ENCODE measurements at places on chromosomes 5 and 9.

DNA sequence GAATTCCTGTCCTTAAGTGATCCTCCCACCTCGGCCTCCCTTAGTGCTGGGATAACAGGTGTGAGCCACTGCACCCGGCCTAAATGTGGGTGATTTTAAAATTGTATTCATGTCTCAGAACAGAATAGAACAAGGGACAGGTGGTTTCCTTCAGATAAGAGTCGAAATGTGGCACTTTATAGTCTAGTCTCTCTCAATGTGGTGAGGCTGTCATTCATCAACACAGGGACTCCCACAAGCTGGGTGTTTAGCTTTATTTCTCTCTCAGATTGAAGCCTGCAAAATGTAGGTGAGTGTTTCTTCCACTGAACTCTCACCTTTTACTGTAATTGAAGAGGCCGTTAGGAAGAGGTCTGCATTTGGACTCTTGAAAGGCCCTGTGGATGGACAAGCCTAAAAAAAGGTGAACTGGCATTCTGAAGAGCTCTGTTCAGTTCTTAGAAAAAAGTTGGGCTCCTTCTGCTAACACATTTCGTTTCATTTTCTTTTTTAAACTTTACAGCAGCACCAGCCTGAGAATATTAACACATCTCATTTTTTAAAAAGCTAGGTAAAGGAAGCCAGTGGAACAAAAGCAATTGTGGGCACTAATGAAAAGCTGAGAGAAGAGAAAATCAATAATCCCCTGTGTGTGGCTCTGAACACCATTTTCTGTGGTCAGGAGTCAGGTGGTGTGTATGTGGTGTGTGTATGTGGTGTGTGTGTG, 126.2 kb upstream of the SLC28A3 start:
- DNase-seq, result no peak

GRCh38 chr5:173291722-173292658, 36.2 kb downstream of the STC2 start:
- no peak for DNase-seq

DNA sequence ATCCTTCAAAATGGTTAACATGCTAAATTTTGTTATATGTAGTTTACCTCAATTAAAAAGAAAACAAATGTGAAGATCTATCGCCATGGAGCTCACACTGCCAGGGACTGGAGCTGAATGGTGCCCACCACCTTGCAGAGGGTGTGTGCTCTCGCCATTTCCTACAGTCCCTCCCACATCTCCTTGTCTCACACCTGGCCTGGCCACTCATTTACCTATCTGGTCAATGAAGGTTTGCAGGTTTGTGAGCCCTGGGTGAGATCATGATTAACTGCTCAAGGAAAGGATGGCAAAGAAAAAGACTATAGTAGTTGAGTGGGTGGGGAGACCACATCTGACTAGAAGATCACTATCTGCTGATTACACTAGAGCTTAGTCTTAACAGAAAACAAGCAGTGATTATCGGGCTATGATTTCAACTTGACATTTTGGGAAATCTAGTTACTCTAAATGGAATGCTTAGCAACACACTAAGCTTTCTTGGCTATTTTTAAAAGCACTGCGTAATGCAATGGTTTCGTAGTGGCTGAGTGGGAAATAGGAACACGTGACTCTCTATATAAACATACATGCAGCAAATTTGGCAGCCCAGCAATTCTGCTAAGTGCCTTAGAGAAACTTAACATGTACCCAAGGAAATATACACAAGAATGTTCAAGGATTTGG, 27.3 kb downstream of the PUM3 start:
- DNase-seq, result no peak

GRCh38 chr9:21779397-21779796, 23.0 kb upstream of the MTAP start:
- no peak for DNase-seq

DNA sequence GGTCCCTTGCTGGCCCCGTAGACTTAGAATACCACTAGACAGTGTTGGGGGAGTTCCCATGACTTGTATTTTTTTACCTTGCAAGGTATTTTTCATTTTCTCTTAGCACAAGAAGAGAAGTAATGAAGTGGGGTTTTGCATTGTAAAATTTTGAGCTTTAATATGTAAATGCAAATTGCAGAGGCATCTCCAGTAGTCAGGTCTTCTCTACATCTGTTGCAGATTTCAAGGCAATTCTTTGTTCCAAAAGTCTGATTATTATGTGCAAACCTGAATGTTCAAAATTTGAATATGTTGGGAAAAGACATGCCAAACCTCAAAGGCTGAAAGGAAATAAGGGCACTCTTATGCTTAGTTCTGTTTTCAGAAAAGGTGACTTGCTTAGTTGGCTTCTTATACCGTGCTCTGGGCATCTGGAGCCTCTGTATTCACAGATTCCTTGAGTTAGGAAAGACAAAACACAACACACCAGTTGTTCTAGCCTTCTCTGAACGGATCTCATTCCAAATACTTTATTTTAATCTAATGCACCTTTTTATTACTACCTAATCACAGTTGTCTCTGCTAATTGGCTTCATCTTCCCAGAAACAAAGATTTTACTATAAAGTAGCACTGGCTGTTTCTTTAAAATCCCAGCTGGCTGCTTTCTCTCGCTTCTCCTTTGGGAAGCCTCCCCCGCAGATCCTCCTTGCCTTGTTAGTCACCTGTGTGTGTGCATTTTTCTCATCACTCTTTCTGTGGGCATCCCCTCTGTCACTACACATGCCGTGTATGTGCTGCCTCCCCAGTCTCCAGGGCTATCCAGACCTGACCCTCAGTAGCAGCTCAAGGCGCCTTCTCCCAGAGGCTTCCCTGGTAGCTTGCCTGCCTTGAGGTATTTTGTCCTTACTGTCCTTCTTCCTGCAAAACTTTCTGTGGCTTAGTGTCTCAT, 138.2 kb downstream of the TLE4 start:
- no peak for DNase-seq

GRCh38 chr9:121529237-121529987, 29.8 kb upstream of the GGTA1 start:
- no peak for DNase-seq

DNA sequence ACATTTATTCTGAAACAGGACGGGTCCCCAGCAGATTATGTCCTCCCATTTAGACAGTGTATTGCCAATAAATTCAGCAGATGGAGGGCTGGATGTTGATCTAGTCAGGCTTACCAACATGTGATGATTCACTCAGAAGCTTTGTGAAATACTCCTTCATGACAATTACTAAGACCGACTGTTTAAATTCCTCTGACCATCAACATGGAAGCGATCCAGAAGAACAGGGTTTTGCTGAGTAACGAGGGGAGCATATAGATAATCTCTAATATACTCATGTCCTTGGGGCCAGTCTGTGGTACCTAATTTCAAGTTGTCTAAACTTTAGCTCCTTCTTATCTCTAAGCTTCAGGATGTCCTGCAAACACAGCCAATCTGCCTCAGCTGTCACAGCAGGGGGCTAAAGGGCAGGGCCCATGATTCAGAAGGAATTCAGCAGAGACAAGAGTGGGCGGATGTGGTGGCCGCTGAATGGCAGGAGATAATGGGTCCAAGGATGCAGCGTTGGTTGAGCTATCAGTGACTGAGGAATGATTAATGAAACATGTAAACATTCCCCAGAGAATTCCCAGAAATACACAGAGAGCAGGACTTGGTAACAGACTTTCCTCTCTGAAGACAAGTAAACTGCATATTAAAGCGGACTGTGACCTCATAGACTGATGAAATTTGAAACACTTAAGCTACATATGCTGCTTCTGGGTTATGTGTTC, 109.4 kb downstream of the ANKRD55 start:
- DNase-seq, result no peak

GRCh38 chr9:83456226-83456625, 82.0 kb downstream of the FRMD3 start:
- no peak for DNase-seq

DNA sequence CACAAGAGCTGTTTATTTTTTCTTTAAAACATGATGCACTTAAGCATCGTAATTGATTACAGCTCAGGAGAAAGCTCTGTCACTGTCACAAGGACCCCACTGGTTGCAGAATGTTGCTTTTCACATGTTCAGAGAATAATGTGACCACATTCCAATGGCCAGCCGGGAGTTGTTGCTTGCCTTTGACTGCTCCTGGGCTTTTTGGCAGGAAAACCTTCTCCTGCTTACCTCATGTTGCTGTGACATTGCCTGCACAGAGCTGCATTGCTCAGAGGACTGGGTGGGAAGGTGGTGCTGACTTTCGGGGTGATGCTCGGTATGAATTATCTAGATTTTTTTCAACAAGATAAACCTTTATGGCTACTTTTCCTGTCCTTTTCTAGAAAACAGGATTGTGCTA, 88.2 kb downstream of the PALM2AKAP2 start:
- no peak for DNase-seq

GRCh38 chr9:33023661-33024060, 1.4 kb upstream of the DNAJA1 start:
- no peak for DNase-seq

- DNase-seq, result no peak
Measured at GRCh38 chr5:89662499-89662898, 747.1 kb downstream of the CETN3 start.

GRCh38 chr5:80217667-80218066, 38.2 kb downstream of the SERINC5 start:
- no peak for DNase-seq

- DNase-seq, result no peak
Measured at GRCh38 chr5:96624596-96624995, 37.6 kb upstream of the CAST start.

GRCh38 chr9:103068753-103069152, 73.6 kb downstream of the CYLC2 start:
- DNase-seq, result no peak

- no peak for DNase-seq
Measured at GRCh38 chr9:125428060-125428901, 166.7 kb downstream of the GAPVD1 start.

DNA sequence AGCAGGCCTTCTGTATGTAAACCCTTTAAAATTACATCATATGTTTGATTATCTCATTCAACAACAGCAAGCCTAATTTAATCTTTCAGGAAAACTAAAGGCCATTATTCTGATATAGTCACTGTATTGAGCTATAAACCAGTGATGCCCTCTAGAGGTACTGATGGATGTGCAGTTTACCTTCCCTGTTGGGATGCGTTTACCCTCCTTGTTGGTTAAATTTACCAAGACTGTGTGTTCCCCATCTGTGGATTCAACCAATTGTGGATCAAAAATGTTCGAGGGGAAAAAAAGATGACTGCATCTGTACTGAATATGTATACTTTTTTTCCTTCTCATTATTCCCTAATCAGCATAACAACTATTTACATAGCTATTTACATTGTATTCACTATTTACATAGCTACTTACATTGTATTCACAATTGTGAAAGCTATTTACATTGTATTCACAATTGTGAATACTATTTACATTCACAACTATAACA, 3.7 kb upstream of the BAAT start:
- no peak for DNase-seq

- no peak for DNase-seq
Measured at GRCh38 chr5:92641031-92641962, 939.7 kb downstream of the NR2F1-AS1 start.

DNA sequence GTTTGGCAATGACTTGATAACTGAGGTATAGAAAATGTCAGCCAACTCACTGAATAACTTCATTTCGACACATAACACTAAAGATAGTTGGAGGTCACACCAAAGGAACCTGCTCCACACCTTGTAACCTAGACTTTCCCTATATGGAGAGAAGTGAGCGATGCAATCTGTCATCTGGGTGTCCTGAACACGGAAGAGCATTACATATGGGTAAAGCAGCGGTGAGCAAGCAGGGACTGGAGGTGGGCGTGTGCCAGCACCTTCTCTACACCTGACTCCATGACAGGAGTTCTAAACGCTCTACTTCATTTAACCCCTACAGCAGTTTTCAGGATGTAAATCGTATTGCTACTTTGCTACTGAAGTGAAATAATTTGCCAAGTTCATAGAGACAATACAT, 152.8 kb downstream of the SLC12A2 start:
- no peak for DNase-seq
